IPS DF 19.7 (cell line): ENCODE measurements at places on chromosomes 4 and X.

- DNase-seq: no peak
These were observed 144.6 kb upstream of the KIT start for GRCh38 chr4:54513204-54513603.

GRCh38 chr4:149999485-150000074 is 78.7 kb upstream of the DCLK2 start:
- DNase-seq: no peak

DNA sequence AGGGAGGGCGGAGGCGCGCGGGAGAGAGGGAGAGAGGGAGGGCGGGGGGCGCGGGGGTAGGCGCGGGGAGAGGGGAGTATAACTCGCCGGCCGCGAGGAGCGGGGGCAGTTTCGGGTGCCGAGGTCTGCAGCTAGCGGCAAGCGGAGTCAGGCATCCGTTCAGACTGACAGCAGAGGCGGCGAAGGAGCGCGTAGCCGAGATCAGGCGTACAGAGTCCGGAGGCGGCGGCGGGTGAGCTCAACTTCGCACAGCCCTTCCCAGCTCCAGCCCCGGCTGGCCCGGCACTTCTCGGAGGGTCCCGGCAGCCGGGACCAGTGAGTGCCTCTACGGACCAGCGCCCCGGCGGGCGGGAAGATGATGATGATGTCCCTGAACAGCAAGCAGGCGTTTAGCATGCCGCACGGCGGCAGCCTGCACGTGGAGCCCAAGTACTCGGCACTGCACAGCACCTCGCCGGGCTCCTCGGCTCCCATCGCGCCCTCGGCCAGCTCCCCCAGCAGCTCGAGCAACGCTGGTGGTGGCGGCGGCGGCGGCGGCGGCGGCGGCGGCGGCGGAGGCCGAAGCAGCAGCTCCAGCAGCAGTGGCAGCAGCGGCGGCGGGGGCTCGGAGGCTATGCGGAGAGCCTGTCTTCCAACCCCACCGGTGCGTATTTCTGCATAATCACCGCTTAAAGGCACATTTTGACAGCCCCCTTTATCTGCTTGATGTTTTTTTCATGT is at the start of gene POU4F2:
POU4F2 (plus strand) TSS at position 108 of the 720 bp plus-strand sequence; CDS start at position 356, 248 bp downstream.
- no peak for DNase-seq

DNA sequence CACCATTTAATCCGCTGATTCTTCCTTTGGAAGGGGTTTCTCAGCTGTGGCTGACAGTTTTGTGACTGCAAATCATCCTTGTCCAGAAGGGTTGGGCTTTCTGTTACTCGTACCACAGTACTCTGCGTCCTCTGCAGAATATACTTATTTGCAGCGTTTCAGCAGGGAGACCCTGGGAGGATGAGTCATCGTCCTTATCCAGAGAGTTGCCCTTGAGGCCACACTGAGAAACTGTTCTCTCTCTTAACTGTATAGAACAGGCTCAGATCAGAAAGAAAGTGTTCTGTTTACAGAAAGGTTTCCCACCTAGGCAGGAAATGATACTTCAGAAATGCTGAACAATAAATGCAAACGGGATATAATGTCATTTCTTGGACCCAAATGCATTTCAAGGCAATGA is 47.8 kb upstream of the DDX53 start:
- peak; percentile 3 for DNase-seq

DNA sequence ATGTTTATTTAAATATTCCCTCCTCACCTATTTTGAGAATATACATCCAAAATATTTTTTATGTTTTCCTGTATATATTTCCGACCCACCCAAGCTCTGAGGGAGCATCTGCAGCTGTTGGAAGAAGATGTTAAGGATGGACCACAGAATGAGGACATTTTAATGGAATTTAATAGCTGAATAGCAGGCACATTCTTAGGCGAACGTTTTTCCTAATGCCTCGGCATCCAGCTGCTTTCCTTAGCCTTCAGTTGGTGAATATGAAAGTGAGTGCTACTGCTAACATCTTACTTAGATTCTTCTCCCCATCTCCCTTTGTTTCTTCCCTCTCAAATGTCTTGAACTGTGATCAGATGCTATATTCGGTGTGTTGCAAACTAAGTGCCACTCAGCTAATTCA is 158.0 kb upstream of the CTSO start:
- DNase-seq: peak; percentile 20

DNA sequence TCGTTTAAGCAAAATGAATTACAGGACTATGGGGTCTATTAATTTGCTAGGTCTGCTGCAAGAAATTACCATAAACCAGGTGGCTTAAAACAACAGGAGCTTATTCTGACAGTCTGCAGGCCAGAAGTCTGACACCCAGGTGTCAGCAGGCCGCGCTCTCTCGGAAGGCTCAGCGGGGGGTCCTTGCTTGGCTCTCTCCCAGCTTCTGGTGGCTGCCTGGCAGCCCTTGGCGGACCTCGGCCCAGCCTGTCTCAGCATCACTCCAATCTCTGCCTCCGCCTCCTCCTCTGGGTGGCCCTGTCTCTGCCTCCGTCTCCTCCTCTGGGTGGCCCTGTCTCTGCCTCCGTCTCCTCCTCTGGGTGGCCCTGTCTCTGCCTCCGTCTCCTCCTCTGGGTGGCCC is 580.5 kb upstream of the FAT1 start:
- DNase-seq: no peak

DNA sequence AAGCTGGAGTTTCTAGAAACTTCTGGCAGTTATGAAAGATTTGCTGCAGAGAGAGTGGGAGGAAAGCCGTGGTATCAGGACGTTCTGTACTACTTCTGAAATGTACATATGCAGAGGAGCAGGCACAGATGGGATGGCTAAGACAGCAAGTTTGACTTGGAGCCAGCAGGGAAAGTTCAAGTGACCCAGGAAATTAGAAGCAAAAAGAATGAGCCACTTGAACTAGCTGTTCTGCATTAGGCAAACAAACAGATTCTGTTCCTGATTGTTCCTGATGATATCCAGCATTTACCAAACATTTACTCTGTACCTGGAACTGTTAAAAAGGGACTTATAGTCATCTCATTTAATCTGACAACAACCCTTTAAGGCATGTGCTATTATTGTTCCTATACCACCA is 41.4 kb upstream of the CXCL13 start:
- DNase-seq: no peak

- DNase-seq: no peak
These were observed 67.1 kb downstream of the DTHD1 start for GRCh38 chr4:36348403-36348938.

- no peak for DNase-seq
These were observed 391.8 kb upstream of the EPHA5 start for GRCh38 chr4:66062044-66062443.

- no peak for DNase-seq
These were observed 2.1 kb downstream of the PITX2 start for GRCh38 chr4:110620691-110621327.

- no peak for DNase-seq
These were observed 6.2 kb downstream of the CXCL1 start for GRCh38 chr4:73875401-73875800.

DNA sequence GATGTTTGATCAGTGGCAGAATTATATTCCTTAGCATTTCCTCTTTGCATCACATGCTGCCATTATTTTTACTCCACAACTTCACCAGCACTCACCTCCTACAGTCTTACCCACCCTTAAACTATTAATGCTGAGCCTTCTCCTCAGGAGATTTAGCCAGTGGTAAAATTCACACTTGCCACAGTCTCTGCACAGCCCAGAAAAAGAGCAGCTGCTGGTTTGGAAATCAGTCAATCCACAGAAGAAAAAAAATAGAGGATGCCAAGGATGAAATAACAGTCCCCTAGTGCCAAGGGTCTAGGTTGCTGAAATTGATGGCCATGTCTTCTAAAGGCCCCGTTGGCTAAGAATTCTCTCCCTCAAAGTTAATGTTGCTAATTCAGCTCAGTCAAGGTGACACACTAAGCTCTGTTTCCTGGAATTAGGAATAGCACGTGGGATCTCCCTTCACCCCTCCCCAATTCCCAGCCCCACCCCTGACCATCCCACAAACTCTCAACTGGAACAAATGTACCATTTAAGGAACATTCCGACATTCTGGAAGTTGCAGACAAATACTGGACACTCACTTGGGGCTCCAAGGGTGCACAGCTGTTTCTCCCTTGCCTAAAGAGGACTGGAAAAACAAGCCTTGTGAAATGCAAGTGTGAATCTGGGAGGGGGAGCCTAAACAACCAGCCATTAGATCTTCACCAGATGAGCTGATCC is 5.7 kb downstream of the ATP1B4 start:
- DNase-seq: no peak

- peak; percentile 17 for DNase-seq
These were observed 388.4 kb upstream of the SPOCK3 start for GRCh38 chr4:167622481-167623240.

DNA sequence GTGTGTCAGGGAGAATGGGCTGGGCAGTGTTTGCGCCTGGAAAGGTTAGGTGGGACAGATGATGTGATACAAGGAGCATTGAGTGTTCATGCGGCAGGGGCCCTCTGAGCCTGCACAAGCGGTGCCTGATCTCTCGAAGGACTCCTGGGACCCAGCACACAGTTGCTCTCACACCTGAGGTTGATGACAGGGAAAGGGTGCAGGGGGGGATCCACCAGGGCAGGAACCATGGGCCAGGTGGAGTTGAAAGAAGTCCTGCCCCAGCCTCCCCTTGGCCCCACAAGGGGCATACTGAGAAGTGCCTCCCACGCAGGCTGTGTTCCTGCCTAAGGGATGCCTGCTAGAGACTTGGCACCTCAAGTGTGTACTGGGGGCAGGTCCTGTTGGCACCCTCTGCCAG is 33.1 kb downstream of the TKTL1 start:
- no peak for DNase-seq

DNA sequence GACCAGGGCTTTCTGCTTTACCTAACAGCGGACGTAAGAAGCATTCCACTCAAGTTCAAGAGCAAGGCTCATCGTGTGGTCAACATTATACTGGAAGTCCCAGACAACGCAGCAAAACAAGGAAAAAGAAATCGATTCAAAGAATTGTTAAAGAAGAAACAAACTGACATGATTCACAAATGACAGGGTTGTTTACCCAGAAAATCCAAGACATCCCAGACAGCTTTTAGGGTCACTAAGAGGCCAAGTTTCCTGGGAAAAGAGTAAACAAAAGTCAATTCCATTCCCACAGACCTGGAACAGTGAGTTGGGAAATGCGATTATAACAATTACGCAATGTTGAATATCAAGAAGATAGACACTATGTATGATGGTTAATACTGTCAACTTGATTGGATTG is 21.5 kb upstream of the HTRA3 start:
- DNase-seq: no peak

GRCh38 chrX:53831662-53832635 is 145.4 kb upstream of the HUWE1 start:
- no peak for DNase-seq

- DNase-seq: no peak
These were observed 109.3 kb upstream of the BMP2K start for GRCh38 chr4:78666830-78667258.

- DNase-seq: peak; percentile 48
These were observed at the start of gene GPR78 for GRCh38 chr4:8580321-8581093. Gene GPR78 (plus strand): TSS chr4:8580392. CDS start chr4:8580983, 591 bp downstream.

- DNase-seq: no peak
These were observed 38.7 kb upstream of the JADE1 start for GRCh38 chr4:128770807-128771206.

DNA sequence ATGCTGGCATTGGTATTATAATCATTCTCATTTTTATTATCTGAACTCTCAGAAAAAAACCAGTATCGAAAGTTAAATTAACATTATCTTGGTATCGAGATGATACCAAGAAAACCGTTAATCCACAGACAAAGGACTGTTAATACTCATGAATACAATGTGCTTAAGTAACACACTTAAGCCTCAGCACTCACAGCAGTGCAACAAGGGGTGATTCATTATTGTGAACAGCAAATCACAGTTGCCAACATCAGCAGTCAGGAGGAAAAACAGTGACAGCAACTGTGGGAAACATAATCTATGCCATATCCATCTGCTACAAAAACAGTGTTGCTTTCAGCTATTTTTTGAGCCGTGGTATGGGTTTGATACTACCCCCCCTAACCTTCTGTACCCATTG is 210.9 kb upstream of the ATOH1 start:
- no peak for DNase-seq

GRCh38 chrX:65695849-65696449 is 28.5 kb downstream of the MSN start:
- no peak for DNase-seq

DNA sequence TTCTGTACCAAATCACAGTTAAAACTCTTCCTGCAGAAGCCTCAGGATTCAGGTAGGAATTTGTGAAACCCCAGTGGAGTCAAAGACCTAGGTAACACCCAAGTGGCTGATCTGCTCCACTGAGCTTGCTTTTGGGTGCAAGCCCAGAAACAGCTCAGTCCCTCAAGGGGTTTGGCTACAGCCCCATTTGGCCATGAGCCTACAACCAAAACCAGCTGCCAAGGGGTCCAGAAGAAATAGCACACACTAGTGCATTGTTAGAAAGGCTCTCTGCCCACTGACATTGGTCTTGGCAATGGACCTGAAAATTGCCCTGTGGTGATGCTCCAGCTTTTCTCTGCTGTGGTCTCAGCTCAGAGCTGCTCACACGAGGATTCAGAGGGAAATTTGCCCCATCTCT is 577.4 kb upstream of the INTU start:
- DNase-seq: no peak

DNA sequence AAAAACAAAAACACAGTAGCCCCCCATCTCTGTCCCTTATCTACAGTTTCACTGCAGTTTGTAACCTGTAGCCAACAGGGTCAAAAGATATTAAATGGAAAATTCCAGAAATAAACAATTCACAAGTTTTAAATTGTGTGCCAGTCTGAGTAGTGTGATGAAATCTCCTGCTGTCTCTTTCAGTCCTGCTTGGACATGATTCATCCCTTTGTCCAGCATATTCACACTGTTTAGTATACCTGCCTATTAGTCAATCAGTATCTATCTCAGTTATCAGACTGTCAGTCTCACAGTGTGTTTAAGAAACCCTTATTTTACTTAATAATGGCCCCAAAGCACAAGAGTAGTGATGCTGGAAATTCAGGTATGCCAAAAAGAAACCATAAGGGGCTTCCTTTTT is 21.9 kb downstream of the CNOT6L start:
- DNase-seq: no peak

- no peak for DNase-seq
These were observed 89.0 kb downstream of the KDM6A start for GRCh38 chrX:44961817-44962607.

DNA sequence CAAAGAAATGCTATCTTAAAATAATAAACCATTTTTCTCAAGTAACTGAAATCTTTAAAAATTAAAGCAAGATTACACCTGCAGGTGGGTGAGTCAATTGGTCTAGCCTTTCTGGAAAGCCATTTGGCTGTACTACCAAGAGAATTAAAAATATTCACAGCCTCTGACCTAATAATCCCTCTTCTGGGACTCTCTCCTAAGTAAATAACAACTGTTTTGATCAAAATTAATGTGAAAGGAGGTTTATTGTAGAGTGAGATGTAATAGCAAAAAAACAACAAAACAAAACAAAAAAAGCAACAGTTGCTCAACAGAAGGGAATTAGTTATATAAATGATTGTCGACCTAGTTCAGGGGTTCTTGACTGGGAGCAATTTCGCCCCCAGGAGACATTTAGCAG is 89.0 kb downstream of the GEMIN8 start:
- DNase-seq: no peak
